ENCODE measurements at places on chromosomes 13 and 19.
A peak's percentile ranks its signal among the peaks of the same experiment; 100 is the strongest.

DNA sequence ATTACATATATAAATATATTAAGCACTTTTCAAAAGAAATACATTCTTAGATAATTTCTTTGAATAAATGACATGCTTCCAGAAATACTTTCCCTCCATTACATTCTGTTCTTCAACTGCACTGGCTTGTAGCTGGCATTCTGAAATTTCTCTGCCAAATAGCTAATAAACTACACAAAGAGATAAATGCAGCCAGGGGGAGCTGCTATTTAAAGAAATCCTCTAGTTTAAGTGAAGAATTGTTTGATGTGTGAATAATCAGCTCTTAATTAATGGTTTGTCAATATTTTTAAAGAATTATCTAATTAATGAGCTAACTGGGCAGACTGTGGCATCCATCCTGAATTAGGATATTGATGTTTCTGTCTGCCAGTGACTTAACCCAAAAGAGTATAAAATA lies 30.7 kb downstream of the SLC7A1 start:
- no peak for DNase-seq

- DNase-seq, result no peak
Measured at GRCh38 chr13:46530084-46530935, 22.7 kb upstream of the LRCH1 start.

DNA sequence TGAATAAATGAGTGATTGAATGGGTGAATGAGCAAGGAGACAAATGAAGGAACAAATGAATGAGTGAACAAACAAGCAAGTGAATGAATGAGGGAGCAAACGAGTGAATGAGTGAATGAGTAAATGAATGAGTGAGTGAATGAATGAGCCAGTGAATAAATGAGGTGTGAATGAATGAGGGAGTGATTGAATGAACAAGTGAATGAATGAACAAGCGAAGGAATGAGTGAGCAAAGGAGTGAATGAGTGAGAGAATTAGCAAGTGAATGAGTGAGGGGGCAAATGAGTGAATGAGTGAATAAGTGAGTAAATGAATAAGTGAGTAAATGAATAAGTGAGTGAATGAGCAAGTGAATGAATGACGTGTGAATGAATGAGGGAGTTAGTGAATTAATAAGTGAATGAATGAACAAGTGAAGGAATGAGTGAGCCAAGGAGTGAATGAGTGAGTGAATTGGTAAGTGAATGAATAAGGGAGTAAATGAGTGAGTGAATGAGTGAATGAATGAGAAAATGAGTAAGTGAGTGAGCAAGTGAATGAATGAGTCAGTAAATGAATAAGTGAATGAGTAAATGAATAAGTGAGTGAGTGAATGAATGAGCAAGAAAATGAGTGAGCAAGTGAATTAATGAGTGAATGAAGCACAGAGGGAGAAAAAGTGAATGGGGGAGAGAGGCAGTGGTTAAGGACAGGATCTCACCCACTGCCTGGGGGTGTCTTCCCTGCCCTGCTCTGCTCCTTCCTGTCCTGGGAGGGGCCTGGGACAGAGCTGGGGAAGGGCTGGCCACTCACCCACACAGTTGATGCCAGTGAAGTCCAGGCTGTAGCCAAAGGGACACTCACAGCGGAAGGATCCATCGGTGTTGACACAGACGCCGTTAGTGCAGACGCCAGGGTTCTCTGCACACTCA lies 36.4 kb downstream of the CCL25 start:
- no peak for DNase-seq

- DNase-seq, result no peak
Measured at GRCh38 chr19:28334419-28334818, 878.5 kb downstream of the UQCRFS1 start.

DNA sequence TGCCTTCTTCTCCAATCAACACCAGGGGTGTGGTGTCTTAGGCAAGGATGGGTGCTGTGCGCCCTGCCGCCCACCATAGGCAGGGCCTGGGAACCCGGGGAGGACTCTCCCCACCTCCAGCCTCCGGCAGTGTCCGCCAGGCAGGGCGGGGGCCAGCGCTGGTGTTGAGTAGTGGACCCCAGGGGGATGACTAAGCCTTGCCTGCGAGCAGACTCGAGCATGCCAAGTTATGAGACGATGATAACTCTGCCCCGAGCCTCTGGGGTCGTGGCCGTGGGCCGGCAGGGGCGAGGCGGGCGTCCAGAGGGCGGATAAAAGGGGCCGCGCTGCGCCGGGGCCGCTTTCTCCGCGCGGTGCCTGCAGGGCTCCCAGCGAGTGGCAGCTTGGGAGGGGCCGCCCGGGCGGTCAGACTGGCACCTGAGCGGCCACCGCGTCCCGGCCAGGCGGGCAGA lies at the start of gene MEDAG:
TSS of gene MEDAG (plus strand) at position 340 of the 452 bp plus-strand sequence. CDS start 245 bp downstream, outside the sequence.
- no peak for DNase-seq

DNA sequence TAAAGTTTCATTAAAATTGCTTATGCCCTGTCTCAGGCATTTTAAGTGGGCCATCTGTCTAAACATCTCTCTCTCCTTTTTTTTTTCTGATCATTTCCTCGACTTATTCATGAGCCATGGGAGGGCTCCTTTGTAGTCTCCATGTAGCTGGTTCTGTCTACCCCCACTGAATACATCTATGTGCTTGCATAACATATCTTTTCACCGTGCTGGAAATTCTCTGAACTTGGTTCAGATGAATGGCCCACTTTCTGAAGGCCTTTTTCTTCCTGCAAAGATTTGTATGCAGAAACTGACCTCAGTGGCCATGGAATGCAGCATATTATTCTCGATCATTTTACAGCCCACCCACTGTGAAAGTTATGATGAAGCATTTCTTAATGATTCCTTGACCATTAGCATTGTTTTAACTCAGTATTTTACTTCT lies 225.3 kb downstream of the GGACT start:
- DNase-seq, result no peak

- no peak for DNase-seq
Measured at GRCh38 chr13:98609756-98610155, 32.8 kb upstream of the STK24 start.

DNA sequence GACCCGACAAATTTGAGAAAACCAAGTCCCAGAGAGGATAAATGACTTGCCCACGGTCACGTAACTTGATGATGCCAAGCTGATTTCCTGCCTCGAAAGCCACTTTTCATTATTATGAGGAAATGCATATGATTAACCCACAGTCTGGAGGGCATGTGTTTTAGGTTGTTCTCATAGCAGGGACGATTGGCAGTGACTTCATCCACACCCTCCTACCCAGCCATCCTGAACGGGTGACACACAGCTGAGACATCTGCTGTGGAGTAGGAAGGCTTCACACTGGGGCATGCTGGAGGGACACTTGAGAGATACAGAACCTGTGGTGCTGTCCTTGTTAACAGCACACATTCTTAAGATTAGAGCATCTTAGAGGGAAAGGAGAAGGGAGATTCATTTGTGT lies 65.4 kb upstream of the WDFY2 start:
- DNase-seq, result no peak

DNA sequence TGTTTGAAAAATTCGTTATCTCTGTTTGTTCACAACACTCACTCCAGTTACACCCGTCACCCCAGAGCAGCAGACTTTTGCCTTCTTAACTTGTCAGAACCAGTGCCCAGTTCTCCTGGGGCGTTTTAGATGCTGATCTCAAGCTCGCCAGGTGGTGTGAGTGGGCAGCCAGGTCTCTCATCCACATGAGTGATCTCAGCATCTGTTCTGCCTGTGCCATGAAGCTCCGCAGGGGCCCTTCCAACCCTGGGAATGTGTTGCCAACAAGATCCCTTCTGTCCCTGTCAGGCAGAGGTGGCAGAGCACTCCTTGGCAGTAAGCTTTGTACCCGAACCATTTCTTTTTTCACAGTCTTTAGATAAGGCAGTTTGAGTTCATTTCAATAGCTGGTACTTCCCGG lies 896.5 kb downstream of the UQCRFS1 start:
- no peak for DNase-seq

GRCh38 chr13:89458456-89458855 lies 1787.3 kb downstream of the SLITRK5 start:
- DNase-seq, result no peak

GRCh38 chr13:60108589-60108988 lies 55.1 kb downstream of the DIAPH3 start:
- DNase-seq, result no peak

- DNase-seq, result no peak
Measured at GRCh38 chr19:33759356-33759755, 37.3 kb upstream of the KCTD15 start.

- no peak for DNase-seq
Measured at GRCh38 chr19:50554212-50554611, 14.0 kb downstream of the LRRC4B start.

GRCh38 chr19:18893587-18894253 lies 2.2 kb downstream of the CERS1 start:
- DNase-seq, result no peak

DNA sequence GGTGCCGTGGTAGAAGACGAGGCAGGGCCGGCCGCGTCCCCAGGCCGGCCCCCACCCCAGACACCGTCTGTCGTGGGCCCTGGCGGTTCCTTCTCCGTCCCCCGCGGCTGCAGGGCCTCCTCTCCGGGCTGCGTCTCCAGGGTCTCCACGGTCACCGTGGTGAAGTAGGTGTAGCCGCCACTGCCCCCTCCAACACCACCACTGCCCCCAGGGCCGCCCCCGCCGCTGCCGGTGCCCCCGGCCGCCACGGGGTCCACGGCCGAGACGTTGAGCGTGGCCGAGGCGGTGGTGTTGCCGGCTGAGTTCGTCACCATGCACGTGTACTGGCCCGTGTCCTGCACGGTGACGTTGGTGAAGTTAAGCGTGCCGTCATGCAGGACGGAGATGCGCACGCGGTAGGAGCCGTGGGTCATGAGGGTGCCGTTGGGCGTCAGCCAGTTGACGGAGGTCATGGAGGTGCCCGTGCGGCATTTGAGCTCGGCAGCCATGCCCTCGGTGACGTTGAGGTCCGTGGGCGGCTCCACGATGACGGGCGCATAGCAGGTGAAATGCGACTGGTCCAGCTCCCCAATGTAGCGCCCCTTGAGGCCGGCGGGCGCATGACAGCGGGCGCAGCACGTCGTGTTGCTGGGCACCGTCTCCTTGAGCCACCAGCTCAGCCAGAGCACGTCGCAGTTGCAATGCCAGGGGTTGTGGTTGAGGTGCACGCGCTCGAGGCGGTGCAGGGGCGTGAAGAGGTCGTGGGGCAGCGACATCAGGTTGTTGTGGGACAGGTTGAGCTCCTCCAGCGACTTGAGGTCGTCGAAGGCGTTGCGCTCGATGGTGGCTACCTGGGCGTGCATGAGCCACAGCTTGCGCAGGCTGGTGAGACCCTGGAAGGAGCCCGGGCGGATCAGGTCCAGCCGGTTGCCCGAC lies 4.6 kb upstream of the ASPDH start:
- no peak for DNase-seq

GRCh38 chr19:47240996-47241918 lies 10.3 kb upstream of the BBC3 start:
- DNase-seq, result peak; percentile 66

- DNase-seq, result no peak
Measured at GRCh38 chr13:23776698-23777574, 112.3 kb downstream of the MIPEP start.

- DNase-seq, result no peak
Measured at GRCh38 chr13:45082964-45083363, 37.3 kb upstream of the GTF2F2 start.

DNA sequence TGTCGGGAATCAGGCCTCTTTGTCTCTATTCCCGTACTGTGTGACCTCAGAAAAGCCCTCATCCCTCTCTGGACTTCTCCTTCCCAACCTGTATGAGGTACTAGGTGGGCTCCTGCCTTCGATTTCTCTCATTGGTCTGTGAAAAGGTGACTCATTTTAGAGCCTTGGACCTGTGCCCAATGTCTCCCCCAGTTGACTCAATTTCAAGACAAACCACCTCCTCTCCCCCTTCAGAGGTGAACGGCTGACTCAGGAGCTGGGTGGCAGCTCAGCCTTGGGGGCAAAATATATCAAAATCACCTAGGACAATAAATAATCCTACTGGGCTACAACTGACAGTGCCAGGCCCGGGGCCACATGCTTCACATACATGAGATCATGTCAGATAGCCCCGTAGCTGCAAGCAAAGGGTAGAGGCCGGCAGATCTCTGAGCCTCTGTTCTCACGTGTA lies 630 bp downstream of the COQ8B start:
- DNase-seq, result peak; percentile 26

- no peak for DNase-seq
Measured at GRCh38 chr19:32863841-32864240, 5.7 kb downstream of the SLC7A9 start.

- DNase-seq, result no peak
Measured at GRCh38 chr19:39840492-39840891, 5.7 kb downstream of the FBL start.

DNA sequence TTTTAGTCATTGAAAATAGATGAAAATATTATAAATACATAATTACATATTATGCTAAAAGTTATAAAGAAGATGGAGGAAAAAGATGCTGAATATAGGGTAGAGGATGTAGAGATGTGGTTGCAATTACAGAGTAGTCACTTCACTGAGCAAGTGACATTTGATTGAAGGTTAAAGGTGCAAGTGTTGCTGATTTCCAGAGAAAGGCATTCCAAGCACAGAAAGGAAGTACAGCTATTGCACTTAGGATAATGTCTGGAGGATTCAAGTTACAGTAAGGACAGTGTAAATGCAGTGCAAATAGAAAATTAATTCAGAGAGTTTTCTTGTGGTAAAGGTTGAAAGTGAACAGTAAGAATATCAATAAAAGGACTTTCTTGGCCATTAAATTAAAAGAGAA lies 1721.8 kb downstream of the PCDH9 start:
- no peak for DNase-seq

DNA sequence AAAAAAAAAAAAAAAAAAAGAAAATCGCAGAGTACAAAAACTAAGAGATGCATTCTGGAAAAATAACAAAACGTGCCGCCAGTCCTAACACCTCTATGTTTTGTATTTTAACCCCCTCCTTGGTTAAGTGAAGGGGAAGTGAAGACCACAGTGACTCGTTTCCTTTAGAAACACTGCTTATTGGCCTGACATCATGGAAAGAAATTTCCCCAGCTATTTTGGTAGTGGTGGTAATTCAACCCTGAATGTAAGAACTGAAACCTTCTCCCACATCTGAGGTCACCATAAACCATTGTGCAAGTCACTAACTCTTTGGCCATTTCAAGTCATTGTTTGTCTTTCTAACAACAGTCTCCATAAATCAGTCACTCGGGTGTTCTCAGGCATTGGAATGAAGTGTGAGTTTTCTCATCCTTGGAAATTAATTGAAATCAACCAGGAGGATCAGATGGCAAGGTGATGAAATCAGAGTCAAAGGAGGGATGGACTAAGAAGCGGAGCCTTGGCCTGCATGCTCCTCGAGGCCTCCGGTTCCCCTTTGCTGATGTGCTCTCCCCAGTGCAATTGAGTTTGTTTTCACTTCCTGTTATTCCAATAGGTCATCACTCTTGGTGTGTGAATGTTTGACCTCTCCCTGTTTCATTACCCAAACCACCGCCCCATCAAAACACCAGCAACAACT lies 443.9 kb downstream of the FGF9 start:
- DNase-seq, result no peak

GRCh38 chr13:30551189-30551588 lies 66.5 kb upstream of the USPL1 start:
- DNase-seq, result no peak
